ENCODE measurements at places on chromosomes 7 and 10.
A peak's percentile ranks its signal among the peaks of the same experiment; 100 is the strongest.

DNA sequence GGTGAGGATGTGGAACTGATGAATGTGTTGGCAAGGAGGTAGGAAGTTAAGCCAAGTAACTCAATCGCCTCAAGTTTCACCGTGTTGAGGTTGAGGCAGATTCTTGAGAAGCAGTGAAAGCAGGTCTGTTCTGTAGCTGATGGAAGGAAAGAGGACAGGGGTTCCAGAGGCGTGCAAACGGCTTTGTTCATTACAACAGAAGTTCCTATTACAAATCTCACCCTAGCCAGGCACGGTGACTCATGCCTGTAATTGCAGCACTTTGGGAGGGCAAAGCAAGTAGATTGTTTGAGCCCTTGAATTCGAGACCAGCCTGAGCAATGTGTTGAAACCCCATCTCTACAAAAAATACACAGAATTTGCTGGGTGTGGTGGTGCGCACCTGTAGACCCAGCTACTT lies 36.9 kb upstream of the PTF1A start:
- DNase-seq: no peak

DNA sequence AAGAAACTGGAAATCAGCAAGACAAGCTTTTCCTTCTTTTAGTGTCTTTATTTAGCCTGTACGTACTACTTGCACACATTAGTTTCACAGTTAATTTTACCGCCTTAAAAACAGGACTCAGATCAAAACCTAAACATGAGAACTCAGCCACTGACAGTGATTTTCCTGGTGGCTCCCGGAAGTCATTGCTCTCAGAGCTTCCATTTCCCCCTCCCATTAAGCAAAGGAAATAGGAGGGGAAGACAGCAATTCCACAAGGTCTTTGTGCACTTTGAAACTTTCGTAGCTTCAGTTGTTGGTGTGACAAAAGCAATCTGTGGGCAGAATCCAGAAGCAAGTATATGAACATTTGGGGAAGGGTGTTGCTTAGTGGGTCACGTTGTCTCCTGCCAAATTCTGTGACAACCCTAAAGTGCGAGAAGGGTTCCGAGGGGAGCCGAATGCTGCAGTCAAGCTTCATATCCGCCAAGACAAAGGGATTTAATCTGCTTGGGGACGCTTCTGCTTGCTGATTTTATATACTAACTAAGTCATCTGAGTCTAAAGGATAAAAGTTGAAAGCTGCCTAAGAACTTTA lies 30.4 kb downstream of the FAM53B start:
- DNase-seq: no peak

DNA sequence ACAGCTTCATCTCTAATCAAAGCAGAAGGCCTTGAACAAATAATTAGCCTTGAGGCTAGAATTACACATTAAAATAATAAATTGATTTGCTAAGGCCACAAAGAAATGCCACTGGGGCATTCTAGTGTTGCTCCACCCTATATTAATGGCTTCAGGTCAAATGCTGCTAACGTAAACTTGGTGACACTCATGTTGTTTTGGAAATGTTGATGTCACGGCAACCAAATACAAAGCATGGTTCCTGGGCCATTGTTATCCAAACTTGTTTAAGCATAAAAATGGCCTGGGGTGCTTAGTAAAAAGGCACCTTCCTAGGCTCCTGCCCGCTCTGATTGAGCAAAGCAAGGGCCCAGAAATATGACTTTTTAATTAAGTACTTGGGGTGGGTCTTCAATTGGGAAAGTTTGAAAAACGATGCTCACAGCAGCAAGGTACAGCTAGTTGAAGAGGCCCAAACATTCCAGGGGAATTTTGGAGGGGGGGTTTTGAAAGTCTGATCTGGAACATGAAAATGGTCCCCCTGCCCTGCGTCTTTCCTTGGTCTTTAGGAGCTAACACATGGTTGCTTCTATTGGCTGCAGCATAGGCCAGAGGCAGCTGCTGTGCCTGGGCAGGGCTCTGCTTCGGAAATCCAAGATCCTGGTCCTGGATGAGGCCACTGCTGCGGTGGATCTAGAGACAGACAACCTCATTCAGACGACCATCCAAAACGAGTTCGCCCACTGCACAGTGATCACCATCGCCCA lies 67.8 kb downstream of the ABCC2 start:
- DNase-seq: no peak

GRCh38 chr10:59240582-59241183 lies 64.2 kb downstream of the PHYHIPL start:
- no peak for DNase-seq

GRCh38 chr7:46719616-46720015 lies 798.5 kb upstream of the IGFBP3 start:
- no peak for DNase-seq

- no peak for DNase-seq
Measured at GRCh38 chr10:12689893-12690292, 311.6 kb downstream of the CCDC3 start.

DNA sequence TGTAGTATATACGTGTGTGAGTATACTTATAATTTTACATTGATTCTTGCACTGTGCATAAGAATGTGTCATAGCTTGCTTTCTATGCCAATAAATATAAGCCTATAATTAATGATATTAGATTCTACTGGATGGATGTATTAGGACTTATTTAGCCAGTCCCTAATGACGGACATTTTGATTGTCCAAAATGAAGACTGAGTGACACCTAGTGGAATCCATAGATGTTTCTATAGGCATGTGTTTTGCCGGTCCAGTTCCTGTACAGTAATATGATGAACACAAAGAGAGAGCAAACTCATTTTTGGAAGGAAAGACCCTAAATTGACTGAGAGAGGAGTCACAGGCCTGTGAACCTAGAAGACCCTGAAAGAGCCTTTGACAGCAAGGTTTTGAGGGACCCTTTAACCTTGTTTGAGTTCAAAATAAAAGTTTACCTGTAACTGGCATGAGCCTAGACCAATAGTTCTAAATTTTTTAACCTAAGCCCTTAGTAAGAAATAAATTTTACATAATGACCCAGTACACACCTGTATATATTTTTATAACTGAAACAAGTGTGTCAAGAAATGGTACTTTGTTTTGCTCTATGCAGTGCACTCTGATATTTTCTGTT lies 42.4 kb upstream of the AGBL3 start:
- no peak for DNase-seq

DNA sequence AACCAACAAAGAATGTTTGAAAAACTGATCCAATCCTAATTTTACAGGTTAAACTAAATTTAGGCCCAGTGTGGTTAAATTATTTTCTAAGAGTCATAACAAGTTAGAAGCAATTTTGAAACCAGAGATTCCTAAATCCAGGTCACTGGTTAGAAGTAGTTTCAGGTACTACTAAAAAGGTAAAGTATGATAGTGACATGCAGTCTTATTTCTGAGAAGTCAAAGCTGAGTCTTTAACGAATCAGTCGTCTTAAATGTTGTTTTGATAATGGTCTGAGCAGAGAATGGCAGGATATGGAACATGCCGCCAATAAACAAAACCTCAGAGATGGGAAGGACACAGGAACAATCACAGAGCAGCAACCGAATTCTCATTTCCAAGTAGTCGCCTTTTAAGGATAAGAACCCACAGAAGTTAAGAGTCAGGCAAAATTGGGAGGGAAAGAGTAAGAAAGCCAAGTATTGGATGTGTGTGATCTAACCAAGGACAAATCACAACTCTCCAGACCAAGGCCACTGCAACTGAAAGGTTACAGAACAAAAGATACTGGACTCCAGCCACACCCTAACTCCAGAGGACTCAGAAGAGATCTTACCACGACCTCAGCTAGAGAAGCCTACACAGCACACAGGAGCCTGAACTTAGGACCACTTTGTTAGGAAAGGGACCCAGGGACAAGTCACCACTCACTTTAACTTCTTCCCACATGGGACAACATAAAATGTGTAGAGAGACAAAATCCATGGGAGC lies 19.7 kb downstream of the TMEM243 start:
- no peak for DNase-seq

- DNase-seq: no peak
Measured at GRCh38 chr10:79221110-79222051, 125.9 kb upstream of the PPIF start.

GRCh38 chr7:134784251-134785049 lies 5.0 kb downstream of the CALD1 start:
- DNase-seq: no peak

GRCh38 chr10:104329735-104330134 lies 8.5 kb downstream of the ITPRIP start:
- DNase-seq: peak; percentile 74

DNA sequence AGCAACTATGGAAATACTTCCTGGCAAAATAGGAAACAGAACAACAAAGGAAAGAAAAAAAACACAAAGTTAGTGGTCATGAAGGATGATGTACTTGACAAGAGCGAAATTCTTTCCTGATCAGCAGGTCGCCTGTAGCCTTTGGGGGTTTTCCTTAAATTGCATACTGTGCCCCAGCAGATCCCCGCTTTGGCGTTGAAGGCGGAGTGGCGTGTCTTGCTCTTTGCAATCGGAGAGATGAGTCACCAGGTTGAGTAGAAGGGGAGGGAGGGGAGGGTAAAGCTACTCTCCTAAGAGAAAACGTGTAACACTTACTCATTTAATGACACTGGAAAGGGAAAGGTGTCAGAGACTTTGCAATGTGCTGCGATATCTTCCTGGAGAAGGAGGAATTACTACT lies 587.2 kb downstream of the SORCS1 start:
- DNase-seq: no peak

DNA sequence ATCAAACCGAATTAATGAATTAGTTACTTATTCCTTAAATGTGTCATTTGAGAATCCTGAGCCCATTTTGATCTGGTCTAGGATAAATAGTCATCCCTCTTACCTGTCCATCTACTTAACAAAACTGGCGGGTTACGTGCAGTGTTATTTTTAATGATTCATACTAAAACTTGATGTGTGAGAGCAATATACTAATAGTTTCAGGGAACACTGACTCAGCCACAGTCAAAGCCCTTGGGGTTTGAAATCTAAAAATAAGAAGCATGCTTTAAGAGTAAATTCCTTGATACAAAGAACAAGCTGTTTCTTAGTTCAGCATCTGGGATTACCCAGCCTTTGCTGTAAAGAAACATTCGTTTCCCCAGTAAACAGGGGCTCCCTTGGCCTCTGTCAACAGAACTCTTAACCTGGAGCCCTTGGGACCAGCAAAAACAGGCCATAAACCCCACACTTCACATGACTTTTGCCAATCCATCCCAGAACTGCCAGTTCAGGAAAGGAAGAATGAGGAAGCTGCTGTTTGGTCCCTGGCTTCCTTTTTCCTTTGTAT lies 370.6 kb upstream of the IGFBP3 start:
- no peak for DNase-seq

GRCh38 chr7:2307690-2308107 lies 6.5 kb downstream of the SNX8 start:
- no peak for DNase-seq

DNA sequence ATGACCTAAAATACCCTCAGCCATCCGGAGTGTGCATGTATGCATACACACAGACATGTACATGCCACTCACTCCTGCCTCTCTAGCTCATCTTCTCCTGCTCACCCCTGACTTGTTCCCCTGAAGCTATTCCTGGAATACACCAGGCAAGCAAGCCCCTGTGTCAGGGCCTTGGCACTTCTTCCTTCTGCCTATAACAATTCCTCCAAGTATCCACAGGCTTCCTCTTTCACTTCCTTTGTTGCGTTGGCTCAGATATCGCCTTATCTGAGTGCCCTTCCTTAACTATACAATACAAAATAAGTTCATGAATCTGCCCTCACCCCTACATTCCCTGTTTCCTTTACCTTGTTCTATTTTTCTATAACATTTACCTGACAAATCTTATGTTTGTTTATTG lies 88.8 kb downstream of the NOD1 start:
- no peak for DNase-seq

DNA sequence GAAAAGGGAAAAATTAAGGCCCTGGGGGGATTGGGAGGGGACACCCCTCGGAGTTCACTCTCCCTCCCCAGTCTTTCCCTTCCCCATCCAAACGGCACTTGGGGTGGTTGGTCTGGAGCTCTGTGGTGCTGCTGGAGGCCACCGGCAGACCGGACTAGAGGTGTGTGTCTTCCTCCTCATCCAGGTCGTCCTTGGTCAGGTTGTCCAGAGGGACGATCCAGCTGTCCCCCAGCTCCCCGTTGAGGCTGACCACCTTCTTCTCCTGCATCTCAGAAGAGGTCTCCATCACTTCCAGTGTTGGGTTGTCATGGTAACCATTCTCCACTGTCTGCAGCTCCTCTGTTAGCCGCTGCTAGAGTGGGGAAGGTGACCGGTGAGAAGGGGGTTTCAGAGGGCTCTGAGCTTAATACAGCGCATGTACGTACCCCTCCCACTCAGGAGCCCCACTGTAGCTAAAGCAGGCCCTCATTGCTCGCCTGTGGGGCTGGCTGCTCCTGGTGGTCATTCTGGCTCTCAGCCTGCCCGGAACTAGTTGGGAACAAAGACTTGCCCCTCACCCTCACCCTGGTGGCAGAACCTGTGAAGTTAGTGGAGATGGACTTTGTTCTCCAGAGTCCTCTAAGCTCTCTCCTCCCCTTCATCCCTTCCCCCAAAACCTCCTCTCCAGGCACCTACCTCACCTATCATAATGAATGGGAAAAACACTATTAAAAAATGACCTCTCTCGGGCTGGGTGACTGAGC lies 52.1 kb downstream of the PODXL start:
- no peak for DNase-seq

DNA sequence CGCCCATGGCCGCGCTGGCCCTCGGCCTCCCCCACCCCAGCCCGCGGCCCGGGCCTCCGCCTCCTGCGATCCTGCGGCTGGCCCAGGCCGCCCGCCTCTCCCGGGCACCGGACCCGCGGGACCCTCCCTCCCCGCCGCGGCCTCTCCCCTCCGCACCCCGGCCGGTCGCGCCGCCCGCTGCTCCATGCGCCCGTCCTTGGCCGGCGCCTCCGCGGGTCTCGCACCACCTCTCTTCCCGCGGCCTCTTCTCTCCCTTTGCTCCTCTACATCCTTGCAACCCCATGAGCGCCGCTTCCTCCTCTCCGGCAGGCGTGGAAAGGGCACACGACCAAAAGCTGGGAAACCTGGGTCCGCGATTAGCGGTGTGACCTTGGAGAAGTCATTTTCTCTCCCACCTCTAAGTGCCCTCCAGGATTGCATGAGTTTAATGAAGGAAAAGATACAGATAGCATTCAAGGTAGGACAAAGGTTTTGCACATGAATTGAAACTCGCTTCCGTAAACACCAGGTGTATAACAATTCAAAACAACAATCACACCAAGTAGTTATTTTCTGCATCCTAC lies 448 bp upstream of the SRPK2 start:
- no peak for DNase-seq

DNA sequence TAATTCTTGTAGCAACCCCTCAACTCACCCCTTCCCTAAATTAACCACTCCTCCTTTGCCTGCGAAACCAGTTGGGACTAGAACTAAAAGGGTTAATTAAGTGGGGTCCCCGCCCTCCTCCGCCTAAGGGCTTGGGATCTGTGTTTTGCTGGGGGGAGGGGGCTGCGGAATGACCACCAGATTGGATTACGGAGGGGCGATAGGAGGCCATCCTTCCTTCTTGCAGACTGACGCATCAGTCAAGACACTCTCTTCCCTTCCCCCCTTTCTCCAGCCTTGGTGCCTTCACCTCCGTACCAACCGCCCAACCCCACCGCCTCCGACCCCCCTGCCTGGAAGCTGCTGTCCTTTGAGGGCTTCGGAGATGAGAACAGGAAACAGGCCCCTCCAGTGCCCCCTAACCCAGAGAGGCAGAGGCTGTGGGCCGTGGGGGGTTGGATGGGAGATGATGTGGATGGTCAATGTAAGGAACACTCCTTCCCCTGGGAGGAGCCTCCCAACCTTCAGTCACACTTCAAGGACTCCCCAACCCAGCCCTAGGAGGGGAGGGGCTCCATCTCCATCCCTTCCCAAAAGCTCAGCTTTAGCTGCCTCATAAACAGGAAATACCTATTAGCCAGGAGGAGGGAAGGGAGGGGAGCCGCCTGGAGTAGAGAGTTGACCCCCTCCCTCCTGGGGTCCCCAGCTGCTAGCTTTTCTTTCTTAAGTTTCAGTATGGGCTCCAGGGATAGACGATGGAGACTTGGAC lies 997 bp upstream of the LDB1 start:
- DNase-seq: no peak

All from GOT3 (cell line).